ENCODE measurements at places on chromosomes 3 and 15.

GRCh38 chr3:96007650-96008195, 806.7 kb upstream of the EPHA6 start:
- DNase-seq: no peak

- no peak for DNase-seq
These were observed 418.4 kb downstream of the PDCD6IP start for GRCh38 chr3:34216711-34217335.

GRCh38 chr3:62824965-62825592, 50.1 kb downstream of the CADPS start:
- DNase-seq: no peak

DNA sequence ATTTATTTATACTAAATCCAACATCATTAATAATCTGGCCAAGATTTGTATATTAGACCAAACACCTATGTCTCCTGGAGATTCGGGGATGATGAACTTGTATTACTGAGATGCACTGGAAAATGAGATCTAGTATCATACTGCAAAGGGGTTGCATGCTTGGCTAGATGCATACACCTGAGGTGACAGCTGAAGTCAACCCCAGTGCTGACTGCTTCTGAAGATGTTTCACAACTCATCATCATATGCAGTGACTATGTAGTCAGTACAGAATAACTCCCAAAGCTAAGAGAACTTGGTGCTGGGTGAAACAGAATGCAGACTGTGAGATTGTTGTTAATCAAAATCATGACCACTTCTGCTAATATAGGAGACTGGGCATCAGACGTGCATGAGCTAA, 1114.2 kb downstream of the NSUN3 start:
- DNase-seq: no peak

- DNase-seq: no peak
These were observed 269.7 kb downstream of the XXYLT1 start for GRCh38 chr3:195001261-195001660.

- DNase-seq: no peak
These were observed 481.9 kb downstream of the FOXP1 start for GRCh38 chr3:71101626-71102025.

DNA sequence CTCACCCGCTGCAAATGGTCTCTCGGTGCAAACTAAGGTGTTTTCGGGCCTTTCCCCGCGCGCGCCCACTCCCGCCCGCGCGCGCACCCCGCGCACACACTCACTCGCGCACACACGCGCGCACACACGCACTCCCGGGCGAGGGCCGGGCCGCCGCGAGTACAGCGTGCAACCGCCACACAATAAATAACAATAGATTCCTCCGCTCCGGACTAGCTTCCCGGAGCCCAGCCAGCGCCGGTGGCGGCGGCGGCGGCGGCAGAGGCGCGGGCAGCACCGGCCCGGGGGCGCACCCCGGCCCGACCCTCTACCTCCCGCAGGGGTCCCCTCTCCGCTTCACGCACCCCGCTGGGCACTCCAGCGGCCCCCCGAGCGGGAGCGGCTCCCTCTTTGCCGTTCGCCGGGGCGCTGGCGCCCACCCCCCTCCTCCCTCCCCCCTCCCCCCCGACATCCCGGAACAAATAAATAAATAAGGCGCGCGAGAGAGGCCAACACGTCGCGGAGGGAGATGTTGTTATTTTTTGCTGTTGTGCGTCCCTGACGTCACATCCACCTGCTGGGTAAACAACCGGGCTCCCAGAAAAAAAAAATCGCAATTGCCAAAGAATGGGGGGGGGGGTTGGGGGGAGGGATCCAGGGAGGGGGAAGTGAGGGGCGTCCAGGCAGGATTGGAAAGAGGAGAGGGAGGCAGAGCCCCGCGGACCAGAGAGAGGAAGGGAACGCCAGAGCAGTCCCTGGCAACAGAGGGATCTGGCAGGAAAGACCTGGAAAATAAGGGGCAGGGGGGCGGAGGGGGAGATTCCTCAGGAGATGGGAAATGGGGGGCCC, at the start of gene FOXP1:
TSS of gene FOXP1 (minus strand) at position 163 of the 828 bp plus-strand sequence. CDS start 385,347 bp downstream, outside the sequence.
- DNase-seq: peak; percentile 43

DNA sequence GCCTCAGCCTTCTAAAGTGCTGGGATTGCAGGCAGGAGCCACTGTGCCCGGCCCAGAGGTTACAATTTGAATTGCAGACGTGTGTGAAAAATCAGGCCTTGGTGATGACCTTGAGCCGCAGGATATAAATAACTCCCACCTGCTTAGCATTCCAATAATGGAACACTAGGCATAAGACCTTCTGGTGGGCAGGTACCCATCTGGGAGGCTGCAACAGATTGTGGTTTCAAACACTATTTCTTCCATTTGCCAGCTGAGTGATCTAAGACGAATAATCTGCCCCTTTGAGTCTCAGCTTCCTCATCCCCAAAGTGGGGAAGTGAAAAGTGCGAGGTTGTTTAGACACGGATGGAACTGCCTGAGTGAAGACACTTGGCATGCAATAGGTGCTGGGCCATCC, 47.7 kb upstream of the HERC1 start:
- no peak for DNase-seq

DNA sequence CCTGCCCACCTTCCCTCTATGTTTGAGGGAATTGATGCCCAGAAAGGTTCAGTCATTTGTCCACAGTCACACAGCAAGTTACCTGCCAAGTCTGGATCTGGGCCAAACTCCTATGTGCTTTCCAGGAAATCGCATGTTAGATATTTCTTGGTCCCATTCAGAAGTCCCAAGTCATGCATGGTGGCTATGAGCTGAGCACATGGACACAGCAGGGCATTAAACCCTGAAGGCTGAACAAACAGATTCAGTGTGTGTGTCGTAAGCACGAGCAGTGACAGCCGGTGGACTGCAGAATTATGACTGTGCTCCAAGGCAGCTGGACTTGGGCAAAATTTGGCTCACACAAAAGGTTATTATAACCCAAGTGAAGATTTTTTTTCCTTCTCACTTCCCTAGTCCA, 11.4 kb upstream of the SLC6A6 start:
- peak; percentile 92 for DNase-seq

GRCh38 chr3:190577225-190577624, 63.3 kb downstream of the IL1RAP start:
- DNase-seq: no peak

GRCh38 chr3:180530276-180530675, 71.7 kb upstream of the TTC14 start:
- no peak for DNase-seq

- DNase-seq: no peak
These were observed 2.4 kb downstream of the RASA2 start for GRCh38 chr3:141489203-141489602.

- DNase-seq: no peak
These were observed 62.5 kb upstream of the C15orf61 start for GRCh38 chr15:67458331-67459029.

DNA sequence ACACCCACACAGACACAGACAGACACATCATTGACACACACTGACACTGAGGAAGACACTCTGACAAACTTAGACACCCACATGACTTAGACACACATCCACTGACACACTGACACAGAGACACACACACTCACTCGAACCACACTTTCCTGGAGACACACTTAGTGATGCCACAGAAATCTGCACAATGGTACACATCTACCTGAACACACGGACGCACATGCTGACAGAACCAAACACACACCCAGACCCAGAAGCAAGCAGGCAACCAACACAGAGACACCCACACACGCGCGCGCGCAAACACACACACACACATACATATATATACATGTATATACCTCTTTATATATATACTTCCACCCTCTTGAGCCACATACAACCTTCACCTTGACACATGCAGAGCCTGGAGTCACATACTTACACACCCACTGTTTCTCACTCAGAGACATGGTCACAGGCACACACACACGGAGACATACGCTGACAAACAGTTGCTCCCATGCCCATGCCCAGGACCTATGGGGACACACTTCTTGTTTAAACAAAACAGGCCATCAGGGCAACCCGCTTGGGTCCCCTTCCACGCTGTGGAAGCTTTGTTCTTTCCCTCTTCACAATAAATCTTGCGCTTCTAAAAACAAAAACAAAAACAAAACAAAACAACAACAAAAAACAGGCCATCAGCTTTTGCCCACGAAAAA, 913 bp upstream of the SCN5A start:
- DNase-seq: no peak

Data from AML-193 (cell line).